ENCODE measurements at places on chromosomes 11 and 22.

GRCh38 chr22:24434471-24435322, 7.3 kb downstream of the ADORA2A start:
- no peak for DNase-seq

DNA sequence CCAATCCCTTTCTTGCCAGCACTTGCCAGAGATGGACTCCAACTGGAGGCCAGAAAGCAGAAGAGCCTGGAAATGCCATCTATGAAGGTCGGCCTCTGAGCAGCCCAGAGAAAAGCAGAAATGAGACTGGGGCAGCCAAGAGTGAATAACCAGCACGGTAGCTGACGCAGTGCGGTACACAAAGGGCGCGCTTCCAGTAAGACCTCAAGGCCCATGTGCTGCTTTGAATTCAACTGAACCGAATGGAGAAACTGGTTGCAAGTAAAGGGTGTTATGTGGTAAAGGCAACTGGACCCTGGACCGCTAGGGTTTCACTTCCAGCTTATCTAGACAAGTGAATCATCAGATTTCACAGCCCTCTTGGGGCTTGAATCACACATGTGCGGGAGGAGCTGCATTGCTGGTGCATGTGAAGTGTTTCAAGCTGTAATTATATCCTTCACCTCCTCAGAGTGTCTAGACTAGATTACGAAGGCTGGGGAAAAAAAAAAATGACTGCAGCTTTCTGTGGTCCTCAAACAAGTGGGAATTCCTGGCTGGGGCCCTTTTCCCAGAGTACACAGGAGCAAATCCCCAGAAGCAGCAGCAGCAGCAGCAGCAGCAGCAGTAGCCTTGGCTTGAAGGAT, 128.9 kb downstream of the CCDC34 start:
- no peak for DNase-seq

GRCh38 chr11:70493891-70494290, 95.6 kb downstream of the CTTN start:
- no peak for DNase-seq

DNA sequence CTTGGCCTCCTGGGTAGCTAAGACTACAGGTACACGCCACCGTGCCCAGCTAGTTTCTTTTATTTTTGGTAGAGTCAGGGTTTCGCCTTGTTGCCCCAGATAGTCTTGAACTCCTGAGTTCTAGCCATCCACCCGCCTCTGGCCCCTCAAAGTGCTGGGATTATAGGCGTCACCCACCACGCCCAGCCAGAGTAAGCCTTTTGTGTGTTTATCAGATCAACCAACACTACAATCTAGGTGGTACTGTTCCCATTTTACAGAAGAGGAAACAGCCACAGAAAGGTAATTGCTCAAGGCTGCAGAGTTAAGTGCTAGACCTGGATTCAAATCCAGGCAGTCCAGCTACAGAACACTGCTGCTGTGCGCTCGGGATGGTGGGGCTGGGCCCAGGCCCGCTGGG, 3.1 kb downstream of the TOMM22 start:
- DNase-seq = no peak

GRCh38 chr22:48053486-48053885, 1291.0 kb downstream of the TBC1D22A start:
- no peak for DNase-seq

GRCh38 chr11:129434641-129435498, 59.2 kb downstream of the BARX2 start:
- DNase-seq = no peak

DNA sequence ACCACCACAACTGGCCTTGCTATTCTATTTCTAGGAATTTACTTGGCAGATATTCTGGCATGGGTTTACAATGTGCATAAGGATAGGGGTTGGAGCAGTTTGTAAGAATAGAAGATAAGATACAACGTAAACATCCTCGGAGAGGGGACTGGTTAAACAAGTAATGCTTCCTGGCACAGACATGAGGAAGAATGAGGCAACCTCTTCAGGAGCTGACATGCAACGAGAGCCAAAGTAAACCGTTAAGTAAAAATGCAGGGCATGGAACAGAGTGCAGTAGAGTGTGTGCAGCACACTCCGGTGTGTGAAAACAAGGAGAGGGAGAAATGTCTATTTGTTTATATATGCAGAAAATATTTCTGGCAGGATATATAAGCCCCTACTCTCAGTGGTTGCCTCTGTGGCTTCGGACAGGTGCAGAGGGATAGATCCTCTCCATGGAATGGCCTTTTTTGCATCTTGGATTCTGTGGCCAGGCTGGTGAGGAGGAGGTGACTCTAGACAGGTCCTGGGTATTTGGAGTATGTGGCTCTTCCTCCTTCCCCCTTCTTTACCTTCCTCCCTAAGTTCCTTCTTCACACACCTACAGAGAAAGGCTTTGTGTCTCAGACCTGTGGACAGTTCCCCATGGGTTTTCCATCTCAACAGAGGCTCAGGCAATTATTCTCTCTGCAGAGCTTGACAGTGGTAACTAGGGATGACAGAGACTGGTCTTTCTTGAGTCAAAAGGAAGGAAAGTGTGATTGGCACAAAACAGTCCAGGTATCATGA, 2.5 kb downstream of the RAB36 start:
- DNase-seq = no peak

DNA sequence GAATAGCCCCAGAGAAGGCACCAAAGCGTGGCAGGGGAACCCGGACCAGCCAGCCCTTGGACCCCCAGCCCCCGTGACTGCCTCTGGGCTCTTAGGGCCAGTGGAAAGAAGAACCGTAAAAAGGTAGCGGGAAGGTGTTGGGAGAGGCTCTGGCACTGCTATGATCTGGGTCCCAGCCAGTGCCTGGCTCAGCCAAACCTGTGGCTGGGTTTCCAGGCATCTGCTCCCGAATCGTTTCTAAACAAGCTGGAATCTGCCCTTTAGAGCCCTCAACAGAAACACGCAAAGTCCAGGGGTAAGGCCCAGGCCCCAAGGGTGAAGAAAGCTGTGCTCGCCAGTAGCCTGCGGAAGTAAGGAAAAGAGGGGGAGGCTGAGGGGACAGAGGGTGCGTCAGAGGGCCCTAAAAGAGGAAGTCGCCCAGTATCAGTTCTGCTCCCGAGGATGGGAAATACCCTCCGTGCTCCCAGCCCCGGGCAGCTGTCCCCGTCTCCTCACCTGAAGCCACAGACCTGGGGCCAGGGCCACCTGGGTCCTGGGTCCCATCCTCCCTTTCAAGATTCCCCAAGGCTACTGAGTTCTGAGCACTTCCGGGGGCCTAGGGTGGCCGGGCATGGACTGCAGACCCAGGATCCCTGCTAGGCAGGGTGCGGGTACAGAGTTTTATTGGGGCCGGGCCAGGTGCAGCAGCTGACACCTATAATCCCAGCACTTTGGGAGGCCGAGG, 24.7 kb downstream of the IL10RA start:
- DNase-seq = no peak

- DNase-seq = no peak
These were observed 10.0 kb downstream of the IGSF9B start for GRCh38 chr11:133946541-133947318.

- no peak for DNase-seq
These were observed 387.7 kb downstream of the NXPE2 start for GRCh38 chr11:115065830-115066664.

- no peak for DNase-seq
These were observed 247.6 kb upstream of the TBCEL start for GRCh38 chr11:120775986-120776951.

- no peak for DNase-seq
These were observed 36.7 kb upstream of the RIC3 start for GRCh38 chr11:8205566-8205965.

DNA sequence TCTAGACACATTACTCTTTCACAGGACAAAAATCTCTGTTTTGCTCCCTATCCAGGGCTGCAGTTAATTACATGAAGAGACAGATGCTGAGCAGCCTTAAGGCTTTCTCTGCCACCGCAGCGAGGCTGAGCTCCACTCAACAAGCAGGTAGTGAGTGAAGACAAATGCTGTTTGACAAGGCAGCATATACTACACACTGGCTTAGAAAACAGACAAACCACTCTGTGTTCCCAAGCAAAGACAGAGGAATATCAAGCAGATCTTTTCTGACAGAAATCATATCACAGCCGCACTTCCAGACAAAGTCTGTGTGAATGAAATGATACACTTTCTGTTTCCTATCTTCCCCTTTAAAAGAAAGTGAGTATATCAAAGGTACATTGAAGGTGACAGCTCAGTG, 368.1 kb downstream of the DCDC1 start:
- DNase-seq = no peak
